ENCODE measurements at places on chromosomes 7 and 10. TPM values are rescaled to one million over a fixed set of nuclear protein-coding genes. Genes with fewer than 3 reads are reported as not detected.

SPDYE2B gene
- total RNA-seq: not detected

RBM20 gene
- total RNA-seq: 73.0 TPM

AQP1 gene
- 149 TPM for total RNA-seq

XRCC2 gene
- 0.63 TPM for total RNA-seq

MMD2 gene
- total RNA-seq: not detected

PTCD1 gene
- total RNA-seq: 2.3 TPM

WNT2 gene
- 1.2 TPM for total RNA-seq

CLRN3 gene
- total RNA-seq: not detected

SPDYE5 gene
- not detected for total RNA-seq

DCLRE1A gene
- 5.3 TPM for total RNA-seq

POLR1F gene
- total RNA-seq: 9.3 TPM

KEL gene
- 0.52 TPM for total RNA-seq

BNIP3 gene
- total RNA-seq: 435 TPM

NUTM2B gene
- 0.75 TPM for total RNA-seq

SLC25A13 gene
- 5.3 TPM for total RNA-seq
